Stimulated activated CD8-positive, alpha-beta memory T cell treated with anti-CD3 and anti-CD28 coated beads, Interleukin-4, amount 100 ng/mL, for 4 hours (primary cell): ENCODE measurements at places on chromosomes 1 and 21.

DNA sequence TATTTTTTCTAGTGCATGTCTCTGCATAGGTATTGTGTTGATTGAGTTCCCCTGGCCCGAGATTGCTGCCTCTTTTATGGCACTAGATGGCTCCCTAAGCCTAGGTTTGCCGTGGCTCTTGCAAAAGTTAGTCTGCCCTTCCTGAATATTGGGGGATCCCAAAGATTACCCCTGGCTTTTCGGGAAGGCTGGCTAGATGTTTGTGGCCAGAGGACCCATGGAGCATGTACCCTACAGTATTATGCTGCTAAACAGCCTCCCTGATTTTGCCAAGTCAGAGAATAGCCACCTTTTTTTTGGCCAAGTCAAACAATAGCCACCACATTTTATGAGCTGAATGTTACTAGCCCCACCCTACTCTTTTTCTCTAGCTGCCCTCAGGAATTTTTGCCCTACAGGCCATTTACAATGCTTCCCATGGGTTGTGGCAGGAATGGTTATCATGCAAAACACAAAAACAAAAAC, 343.2 kb downstream of the OLFM3 start:
- no peak for DNase-seq

GRCh38 chr1:66154394-66154793, 361.7 kb downstream of the PDE4B start:
- DNase-seq: no peak

GRCh38 chr1:222547260-222547614, 667 bp downstream of the HHIPL2 start:
- DNase-seq: no peak

DNA sequence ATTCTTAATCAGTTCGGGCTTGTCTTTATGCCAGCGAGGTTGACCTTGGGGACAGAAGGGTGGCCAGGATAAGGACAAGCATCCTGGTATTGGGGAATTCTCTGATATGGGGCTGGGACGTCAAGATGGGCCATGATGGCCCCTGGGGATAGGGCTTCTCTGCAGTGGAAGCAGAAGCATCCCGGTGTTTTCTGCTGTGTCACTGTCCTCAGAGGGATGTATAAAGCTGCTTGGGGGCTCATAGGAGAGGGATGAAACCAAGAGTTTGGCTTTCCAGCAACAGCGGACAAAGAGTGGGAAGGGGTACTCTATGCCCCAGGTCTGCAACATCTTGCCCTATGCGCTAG, 1.4 kb upstream of the ATP1B1 start:
- DNase-seq: no peak

GRCh38 chr1:241839369-241839979, 8.5 kb upstream of the EXO1 start:
- no peak for DNase-seq

- DNase-seq: no peak
Observed at GRCh38 chr1:67956116-67956515, 94.3 kb downstream of the DIRAS3 start.

GRCh38 chr1:26533951-26534509, 4.5 kb downstream of the RPS6KA1 start:
- DNase-seq: no peak

- DNase-seq: no peak
Observed at GRCh38 chr1:5911871-5912271, 80.4 kb downstream of the NPHP4 start.

GRCh38 chr1:172154551-172154950, 265.9 kb upstream of the C1orf105 start:
- DNase-seq: no peak

GRCh38 chr1:197327776-197328364, 59.8 kb downstream of the CRB1 start:
- DNase-seq: no peak

DNA sequence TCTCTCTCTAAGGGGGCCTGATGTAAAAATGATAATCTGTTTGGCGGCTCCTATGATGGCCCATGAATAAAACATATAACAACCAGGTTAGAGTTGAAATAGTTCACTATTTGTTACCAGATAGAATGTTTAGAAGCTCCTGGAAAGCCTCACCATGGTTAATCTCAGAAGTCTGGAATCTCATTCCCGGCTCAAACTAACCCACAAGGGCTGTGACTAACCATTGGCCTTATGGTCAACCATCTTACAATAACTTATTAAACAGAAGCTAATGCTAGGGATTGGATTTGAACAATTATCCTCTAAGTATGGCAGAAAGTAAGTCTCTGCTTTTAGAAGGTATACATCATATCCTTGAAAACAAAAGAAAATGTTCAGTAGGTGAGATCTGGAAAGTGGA, 134.1 kb upstream of the ADGRL2 start:
- no peak for DNase-seq

GRCh38 chr1:111501645-111502044, 1.8 kb downstream of the ADORA3 start:
- no peak for DNase-seq

DNA sequence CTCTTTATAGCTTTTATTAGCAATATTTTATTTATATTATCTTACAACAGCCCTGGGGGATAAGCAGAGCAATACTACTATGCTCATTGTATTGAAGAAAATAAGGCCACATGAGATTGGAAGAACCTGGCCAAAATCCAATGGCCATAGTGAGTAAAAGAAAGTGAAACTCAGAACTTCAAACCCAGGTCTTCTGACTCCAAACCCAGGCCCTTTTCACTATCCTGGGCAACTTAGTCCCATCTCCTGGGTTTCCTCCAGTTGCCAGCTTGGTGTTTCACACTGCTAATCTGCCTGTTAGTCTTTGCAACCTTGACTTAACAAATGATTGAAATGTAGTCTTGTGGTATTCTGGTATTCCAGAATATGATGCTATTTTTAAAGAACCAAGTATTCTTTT, 22.4 kb upstream of the EXO1 start:
- DNase-seq: no peak

GRCh38 chr1:66684353-66684752, 67.9 kb upstream of the DYNLT5 start:
- DNase-seq: no peak

DNA sequence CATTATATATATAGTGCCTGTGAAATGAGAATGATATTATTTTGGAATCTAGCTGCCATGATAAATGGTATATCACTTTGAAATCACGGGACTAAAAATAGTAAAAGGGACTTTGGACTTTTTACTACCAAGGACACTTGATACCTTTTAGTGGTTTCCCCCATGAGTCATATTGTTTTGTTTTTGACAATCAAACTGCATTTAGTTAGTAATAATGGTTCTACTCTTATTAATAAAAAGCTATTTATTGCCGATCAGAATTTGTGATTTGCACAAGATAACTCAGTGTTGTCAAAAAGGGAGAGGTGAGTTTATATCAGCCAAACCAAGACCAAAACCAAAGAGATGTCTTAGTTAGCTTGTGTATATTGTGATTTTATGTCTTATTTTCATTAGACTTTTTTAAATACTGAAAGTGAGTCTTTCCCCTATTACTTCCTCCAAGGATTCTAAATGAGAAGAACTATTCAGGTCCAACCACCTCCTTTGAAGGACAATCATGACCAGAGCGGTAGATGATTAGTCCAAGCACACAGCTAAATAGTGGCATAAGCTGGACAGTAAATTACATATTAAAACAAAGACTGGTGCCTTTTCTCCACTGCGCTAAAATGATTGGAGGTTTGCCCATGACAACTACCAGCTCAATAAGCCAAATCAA, 281.7 kb upstream of the ESRRG start:
- DNase-seq: no peak

GRCh38 chr1:112040891-112041740, 51.6 kb upstream of the KCND3 start:
- DNase-seq: no peak

- DNase-seq: no peak
Observed at GRCh38 chr1:145991735-145992412, 4.5 kb downstream of the TXNIP start.

DNA sequence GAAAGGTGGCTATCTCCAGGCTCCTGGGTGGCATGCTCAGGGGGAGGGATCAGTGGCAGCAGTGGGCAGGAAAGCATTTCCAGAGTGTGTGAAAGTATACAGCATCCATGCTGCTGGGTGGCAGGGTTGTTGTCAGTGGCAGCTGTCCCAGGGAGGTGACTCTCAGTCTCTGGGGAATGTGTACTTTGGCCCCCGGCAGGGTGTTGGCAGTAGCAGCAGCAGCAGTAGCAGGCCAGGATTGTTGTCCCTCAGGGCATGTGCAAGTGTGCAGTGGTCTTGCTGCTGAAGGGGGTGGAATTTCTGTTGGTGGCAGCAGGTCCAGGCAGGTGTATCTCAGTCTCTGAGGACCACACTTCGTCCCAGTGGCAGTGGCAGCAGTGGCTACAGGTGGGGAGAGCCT, 71.7 kb upstream of the GUCA2B start:
- no peak for DNase-seq

- DNase-seq: no peak
Observed at GRCh38 chr1:53654216-53655210, 84.5 kb downstream of the GLIS1 start.

DNA sequence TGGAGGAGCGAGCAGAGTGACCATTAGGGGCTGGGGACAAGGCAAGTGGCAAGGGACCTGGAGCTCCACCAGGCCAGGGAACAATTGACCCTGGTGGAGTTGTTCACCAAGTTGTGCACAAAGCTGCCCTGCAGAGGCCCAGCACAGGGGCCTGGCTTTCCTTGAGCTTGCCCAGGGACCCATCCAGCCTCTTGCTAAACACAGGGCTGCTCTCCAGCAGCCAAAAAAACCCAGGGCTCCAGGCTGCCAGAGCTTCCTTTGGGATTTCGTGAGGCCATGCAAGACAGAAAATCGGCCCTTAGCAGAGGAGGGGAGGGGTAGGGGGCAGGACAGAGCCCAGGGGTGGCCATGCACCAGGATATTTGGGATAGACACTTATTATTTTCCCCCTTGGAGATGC, 32.6 kb downstream of the LRP8 start:
- no peak for DNase-seq

- no peak for DNase-seq
Observed at GRCh38 chr1:33607444-33608005, 135.1 kb downstream of the ZSCAN20 start.

- no peak for DNase-seq
Observed at GRCh38 chr1:10380594-10381275, 18.1 kb upstream of the PGD start.

GRCh38 chr1:196372896-196373536, 235.2 kb downstream of the KCNT2 start:
- DNase-seq: no peak

- DNase-seq: no peak
Observed at GRCh38 chr1:43705982-43706597, 1.2 kb upstream of the ST3GAL3 start.

DNA sequence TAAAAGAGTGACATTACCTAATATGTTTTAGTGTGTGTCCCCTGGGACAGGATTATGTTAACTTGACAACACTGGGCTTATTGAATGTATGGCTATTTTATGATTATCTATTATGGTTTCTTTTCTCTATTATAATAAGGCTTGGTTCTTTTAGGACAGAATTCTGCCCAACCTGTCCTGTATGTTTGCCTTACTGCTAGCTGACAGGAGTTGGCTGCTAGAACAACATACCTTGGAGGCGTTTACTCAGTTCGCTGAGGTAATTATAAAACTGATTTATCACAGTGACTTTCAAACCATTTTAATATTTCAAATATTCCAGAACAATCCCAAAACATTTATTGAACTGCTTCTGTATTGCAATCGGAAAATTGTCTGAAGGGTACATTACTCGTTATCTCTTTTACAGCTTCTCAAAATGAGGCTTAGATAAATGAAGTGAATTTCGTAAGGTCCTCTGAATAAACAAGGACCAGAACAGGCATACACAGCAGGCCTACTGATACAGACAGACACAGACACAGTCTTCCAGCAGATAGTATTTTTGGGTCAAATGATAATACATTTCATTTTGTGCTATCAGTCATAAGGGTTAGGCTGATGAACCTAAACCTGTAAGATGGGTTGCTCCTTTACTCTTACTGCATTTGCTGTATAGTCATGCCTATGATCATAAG, 44.2 kb downstream of the SCYL3 start:
- DNase-seq: no peak

- DNase-seq: no peak
Observed at GRCh38 chr21:41054018-41054578, 113.9 kb upstream of the BACE2 start.

DNA sequence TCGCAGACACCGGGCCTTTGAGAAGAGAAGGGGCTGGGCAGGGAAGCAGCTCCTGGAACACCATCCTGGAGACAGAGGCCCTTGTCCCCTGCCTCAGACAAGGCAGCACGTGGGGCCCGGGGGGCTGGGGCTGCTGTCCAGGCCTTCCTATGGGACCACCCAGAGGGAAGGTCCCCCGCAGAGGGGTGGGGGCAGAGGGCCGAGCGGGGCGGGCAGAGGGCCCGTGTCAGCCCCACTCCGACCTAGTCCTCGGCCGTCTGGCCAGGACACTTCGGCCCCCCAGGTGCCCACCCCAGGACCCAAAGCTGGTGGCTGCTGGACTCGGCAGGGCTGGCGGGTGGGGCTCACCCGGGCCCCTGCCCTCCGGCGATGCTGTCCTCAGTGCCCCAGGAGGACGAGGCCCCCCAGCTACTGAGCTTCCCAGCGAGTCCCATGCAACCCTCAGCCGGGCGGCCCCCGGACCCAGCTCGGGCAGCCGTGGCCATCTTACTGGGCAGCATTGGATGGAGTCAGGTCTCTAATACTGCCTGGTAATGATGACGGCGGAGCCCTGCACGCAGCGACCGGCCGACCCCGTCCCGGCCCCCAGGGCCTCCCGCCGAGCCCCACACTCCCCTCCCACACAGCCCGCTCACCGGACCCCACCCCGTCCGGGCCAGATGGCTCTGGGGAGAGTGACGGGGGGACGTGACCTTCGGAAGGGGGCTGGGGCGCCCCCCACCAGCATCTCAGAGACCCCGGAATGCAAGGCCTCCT, 6.9 kb upstream of the TTLL10 start:
- no peak for DNase-seq

- no peak for DNase-seq
Observed at GRCh38 chr1:219529116-219529515, 83.8 kb downstream of the ZC3H11B start.

GRCh38 chr1:13960375-13960987, 260.5 kb downstream of the PRDM2 start:
- DNase-seq: peak; percentile 61

DNA sequence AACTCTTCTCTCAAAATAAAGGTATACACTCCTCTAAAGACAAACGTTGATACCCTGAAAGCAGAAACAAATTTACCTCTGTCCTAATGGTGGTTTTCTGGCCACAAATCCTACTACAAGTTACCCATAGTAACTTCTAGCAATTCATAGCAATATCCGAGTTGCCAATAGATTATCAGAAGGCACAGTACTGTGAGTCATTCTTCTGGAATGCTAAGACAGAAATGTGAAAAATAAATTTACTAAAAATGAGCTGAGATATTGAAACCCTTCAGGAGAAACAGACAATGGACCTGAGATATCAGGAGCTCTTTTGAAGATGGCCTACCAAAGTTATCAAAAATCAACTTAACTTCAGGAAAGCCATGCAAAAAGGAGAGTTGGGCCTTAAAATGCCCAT, 715.0 kb upstream of the ADAMTS5 start:
- DNase-seq: no peak

GRCh38 chr1:193589597-193590040, 403.2 kb upstream of the B3GALT2 start:
- no peak for DNase-seq
